ENCODE measurements at places on chromosomes 2 and 18.

GRCh38 chr2:43540021-43540779, 55.6 kb downstream of the THADA start:
- no peak for DNase-seq

DNA sequence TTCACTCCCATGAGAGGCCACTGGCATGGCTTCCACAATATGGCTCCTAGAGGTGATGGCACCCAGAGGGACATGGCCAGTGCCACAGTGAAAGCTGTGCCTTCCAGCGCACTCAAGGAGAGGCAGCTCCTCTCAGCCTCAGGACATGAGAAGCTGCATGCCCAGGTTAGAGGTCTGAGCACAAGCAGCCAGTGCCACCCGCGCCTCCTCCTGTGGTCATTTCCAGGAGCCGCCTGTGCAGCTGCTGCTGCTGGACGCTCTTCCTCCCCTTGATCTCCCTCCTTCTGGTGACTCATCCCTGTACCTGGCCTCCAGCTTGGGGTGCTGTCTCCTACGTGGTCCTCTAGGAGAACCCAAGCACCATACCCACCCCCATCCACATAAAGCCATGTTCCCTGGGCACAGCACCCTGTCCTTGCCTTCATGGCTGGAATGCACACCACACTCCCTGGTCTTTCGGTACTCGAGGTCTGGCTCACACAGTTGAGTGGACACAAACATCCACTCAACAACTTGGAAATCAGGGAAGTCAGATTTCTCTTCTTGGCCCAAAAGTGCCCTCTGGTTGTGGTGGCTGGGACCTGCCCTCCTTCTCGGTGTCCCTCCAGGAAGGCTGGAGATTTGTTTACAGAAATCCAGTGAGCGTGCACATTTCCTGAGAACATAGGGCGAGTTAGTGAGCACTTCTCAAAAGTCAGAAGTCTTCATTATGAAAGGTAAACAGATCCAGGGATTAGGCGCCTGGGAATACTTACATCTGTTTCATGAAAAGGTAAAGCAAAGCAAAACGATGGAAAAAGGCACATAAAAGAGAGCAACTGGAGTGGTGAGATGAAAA, 96.7 kb downstream of the EIPR1 start:
- no peak for DNase-seq

DNA sequence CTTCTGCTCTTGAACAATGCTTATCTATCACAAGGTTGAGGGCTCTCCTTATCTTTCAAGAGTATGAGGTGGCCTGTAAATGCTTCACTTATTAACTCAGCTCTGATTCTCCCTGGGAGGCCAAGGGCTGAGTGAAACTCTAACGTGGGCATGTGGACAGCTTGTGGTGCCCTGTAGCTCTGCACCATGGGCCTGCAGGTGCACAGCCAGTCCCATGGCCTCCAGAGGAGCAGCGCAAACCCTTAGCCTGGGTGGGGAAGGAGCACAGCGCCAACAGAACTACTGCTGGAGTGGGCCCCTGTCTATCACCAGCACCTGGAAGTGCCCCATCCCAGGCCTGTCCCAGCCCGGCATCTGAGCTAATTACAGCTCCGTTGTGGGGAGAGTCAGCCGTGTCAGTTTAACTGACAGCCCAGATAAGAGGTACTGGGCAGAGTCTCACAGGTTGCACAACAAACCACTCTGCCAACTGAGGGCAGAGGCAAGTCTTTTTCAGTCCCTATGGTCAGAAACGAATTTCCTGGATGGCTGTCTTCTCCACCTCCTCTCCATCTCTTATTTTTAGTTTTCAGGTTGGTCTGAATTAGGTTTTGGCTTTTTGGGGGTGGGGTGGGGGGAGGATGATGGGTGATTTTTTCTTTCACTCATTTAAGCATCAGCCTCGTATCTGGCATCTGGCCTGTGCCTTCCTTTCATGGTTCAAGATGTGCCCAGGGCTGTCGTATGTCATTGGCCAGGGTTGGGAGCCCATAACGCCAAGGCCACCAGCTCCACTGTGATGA, 219.5 kb downstream of the BCL2 start:
- DNase-seq: no peak

- DNase-seq: no peak
Measured at GRCh38 chr2:31329081-31329625, 85.4 kb downstream of the XDH start.

- no peak for DNase-seq
Measured at GRCh38 chr2:102386867-102387541, 31.4 kb downstream of the IL18R1 start.

Data from effector memory CD4-positive, alpha-beta T cell (primary cell).